SK-N-SH (cell line): ENCODE measurements at places on chromosomes 16 and 17. TPM values are rescaled to one million over a fixed set of nuclear protein-coding genes. Genes with fewer than 3 reads are reported as not detected.

DNA sequence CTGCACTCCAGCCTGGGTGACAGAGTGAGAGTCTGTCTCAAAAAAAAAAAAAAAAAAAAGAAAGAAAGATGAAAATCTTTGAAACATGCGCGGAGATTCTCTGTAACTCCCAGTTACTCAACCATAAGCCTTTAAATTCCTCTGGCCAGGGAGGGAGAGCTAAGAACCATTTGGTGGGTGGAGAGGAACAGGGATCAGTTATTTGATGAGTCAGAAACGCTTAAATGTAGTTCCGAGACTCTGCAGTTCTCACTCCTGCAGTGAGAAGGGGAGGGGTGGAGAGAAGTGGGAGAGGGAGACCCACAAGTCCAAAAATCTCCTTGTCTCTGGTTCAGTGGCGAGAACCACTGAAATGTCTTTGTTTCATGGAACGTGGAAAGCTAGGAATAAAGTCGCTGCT is 266.7 kb downstream of the SOX9 start:
- peaks cover 56% of the 10 kb centered on the region for H3K4me1 ChIP-seq
- no peak overlapping the region for H3K4me3 ChIP-seq
- H3K36me3 ChIP-seq: no peaks in the 10 kb centered on the region
- DNase-seq: no peak
- no peaks in the 10 kb centered on the region for H3K27me3 ChIP-seq

GRCh38 chr17:80939151-80940145 is 52.2 kb upstream of the CHMP6 start:
- DNase-seq: no peak
- H3K4me3 ChIP-seq: no peak overlapping the region
- H3K27ac ChIP-seq: no peak overlapping the region
- H3K4me1 ChIP-seq: no peaks in the 10 kb centered on the region

- peak; percentile 26 for DNase-seq
- H3K4me1 ChIP-seq: no peaks in the 10 kb centered on the region
- H3K27me3 ChIP-seq: peaks cover 31% of the 10 kb centered on the region; the same call in 1 of the 2 replicates
- H3K36me3 ChIP-seq: no peaks in the 10 kb centered on the region
- H3K27ac ChIP-seq: no peak overlapping the region
Observed at GRCh38 chr17:14926526-14927122, 338.5 kb downstream of the PMP22 start.

GRCh38 chr17:6775871-6776405 is at the start of gene FBXO39:
Gene FBXO39, plus strand, starts transcription at chr17:6776215. Its CDS starts 3,654 bp downstream, at chr17:6779869.
- DNase-seq: no peak
- no peak within 1 kb of the TSS for H3K4me3 ChIP-seq
- H3K27ac ChIP-seq: no peak within 1 kb of the TSS
- H3K36me3 ChIP-seq: no peaks in the 10 kb centered on the region
- H3K4me1 ChIP-seq: no peaks in the 10 kb centered on the region

The TBX2 gene
- 37.8 and 57.8 TPM in 2 replicates for polyA plus RNA-seq

The GJC1 gene
- 15.2 and 15.6 TPM in 2 replicates for polyA plus RNA-seq

The MT1M gene
- 0.45 and 1.3 TPM in 2 replicates for polyA plus RNA-seq
